ENCODE measurements at places on chromosomes 1 and 21.

GRCh38 chr1:88068407-88068960 is 615.6 kb upstream of the PKN2 start:
- DNase-seq: no peak

DNA sequence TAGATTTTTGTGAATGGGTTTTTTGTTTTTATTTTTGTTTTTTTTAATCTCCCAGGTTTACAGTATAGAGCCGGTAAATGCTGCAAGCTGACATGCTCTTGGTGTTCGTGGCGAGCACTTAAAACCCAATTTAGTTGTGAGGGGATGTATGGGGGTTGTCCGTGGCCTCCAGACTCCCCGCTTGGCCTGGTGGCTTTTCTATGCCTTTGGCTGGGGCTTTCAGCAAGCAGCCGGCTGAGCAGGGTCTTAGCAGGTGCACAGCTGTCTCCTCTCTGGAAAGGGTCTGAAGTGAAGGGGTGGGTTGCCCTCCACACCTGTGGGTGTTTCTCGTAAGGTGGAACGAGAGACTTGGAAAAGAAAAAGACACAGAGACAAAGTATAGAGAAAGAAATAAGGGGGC is 31.0 kb upstream of the EFHD2 start:
- no peak for DNase-seq

- no peak for DNase-seq
Observed at GRCh38 chr1:209431402-209431801, 152.1 kb upstream of the CAMK1G start.

GRCh38 chr1:8089535-8090228 is 63.6 kb upstream of the ERRFI1 start:
- DNase-seq: no peak

GRCh38 chr1:227786673-227787512 is 28.6 kb upstream of the PRSS38 start:
- no peak for DNase-seq

DNA sequence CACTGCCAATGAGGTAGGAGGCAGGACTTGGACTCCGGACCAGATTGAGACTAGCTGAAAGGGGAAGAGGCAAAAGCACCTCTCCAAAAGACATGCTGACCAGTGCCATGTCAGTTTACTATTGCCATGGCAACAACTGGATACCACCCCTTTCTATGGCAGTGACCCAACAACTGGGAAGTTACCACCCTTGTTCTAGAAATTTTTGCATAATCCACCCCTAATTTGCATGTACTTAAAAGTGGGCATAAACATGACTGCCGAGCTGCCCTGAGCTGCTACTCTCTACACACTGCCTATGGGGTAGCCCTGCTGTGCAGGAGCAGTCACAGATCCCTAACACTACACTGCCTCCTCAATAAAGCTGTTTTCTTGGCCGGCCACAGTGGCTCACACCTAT is 19.0 kb upstream of the SLC6A9 start:
- DNase-seq: no peak

- no peak for DNase-seq
Observed at GRCh38 chr21:43361127-43361492, 65.8 kb downstream of the SIK1 start.

DNA sequence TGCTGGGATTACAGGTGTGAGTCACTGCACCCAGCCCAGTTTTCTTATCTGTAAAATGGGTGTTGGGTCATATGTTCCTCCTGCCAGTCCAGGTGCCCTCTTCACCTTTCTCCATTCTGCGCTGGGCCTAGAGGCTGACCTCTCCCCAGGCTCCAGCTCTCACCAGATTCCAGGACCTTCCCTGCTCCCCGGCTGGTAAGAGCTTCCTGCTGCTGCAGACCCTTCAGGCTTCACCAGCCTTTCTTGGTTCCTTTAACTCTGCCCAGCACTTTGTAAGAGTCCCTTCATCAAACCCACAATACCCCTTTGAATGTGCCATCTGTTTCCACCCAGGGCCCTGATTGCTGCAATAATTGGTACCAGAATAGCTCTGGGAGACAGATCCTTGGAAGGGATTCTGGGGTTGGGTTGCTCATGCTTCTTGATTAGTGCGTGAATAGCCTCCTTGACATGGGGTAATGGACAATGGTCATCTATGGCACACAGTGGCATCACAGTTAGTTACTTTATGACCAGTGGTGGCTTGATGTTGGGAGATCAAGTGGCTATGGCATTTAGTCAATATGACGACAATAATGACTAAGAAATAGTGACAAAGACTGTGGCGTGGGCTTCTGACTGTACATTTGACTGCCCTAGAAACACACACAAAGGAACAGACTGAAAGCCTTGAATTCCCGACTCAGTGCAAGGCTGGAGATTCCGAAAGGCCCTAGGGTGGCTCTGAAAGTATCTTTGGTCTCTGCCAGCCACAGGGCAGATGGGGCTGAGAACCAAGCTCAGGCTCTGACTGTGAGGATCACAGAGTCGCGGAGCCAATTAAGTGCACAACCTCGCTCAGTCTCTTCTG is 67.3 kb downstream of the SLC9A1 start:
- DNase-seq: no peak

DNA sequence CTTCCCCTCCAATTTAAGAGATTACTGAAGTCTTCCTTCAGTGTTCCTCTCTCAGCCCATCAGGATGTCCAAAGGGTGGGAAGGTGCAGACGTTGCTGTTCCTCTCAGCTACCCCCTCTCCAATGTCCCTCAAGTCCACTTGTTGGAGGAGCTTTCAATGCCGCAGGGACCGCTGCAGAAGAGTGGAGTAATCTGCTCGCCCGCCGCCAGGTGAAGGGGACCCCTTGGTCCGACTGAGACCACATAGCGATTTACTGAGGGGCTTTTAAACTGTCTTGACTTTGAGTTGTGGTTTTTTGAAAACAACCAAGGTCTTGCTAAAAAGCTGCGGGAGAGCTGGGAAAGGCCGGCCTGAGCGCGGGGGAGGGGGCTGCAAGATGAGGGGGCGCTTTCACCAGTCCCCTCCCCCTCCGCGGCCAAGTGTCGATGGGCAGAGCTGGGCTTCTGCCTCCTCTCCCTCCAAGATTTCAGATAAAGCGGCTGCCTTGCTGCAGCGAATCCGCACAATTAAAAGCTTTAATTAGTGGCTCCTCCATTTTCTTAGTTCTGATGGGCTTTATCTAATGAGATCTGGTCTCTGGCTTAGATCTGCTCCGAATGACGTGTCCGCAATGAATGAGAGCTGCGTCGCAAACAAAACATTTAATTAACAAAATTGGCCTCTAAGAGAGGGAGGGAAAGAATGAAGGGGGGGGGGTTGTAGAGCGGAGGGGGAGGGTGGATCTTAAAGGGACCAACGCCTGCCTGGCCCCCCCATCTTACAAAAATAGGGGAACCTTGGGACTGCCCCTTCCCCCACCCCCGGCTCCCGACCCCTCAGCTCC is 5.9 kb downstream of the LMO4 start:
- DNase-seq: no peak

DNA sequence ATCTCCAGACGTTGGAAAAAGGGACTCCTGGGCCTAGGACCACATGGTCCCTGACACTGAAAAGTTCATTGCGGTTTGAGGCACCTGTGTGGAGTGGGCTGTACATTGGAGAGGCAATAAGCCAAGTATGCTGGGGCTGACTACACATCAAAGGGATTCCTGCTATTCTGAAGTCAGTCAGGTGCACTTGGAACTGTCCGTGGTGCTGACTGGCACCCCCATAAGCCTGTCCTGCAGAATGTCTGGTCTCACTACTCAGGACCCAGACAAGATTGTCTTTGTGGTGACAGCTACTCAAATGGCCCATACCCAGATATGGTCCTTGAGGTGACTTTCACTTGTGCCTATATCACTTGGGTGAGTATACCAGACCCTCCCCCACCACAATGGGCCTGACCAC is 150.6 kb downstream of the RWDD3 start:
- no peak for DNase-seq

- no peak for DNase-seq
Observed at GRCh38 chr1:205499789-205500188, 4.7 kb upstream of the CDK18 start.

- no peak for DNase-seq
Observed at GRCh38 chr1:52368383-52369172, 2.6 kb upstream of the CC2D1B start.

- DNase-seq: no peak
Observed at GRCh38 chr1:155962599-155963211, 15.6 kb downstream of the ARHGEF2 start.

DNA sequence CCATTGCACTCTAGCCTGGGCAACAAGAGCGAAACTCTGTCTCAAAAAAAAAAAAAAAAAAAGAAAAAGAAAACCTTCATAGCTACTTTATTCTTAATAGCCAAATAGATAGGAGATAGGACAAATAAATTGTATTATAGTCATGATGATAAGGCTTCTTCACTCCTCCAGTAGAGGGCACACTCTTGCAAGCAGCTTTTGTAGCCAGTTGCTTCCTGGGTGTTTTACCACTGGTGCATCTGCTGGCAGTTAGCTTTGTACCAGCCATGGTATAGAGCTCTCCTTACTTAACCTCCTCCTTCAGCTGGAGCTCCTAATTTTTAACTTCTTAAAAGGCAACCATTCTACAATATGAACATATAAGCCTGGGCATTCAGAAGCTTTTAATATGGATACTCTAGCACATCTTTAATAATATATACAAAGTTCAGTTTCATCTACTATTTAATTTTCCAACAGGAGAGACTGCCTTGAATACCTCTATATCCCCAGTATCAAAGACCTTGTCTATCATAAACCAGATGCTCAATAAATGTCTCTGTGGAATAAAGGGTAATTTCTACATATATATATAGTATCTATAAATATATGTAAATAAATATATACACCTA is 35.8 kb downstream of the EVI5 start:
- DNase-seq: no peak

GRCh38 chr1:212396638-212397037 is 18.0 kb downstream of the PACC1 start:
- DNase-seq: no peak

DNA sequence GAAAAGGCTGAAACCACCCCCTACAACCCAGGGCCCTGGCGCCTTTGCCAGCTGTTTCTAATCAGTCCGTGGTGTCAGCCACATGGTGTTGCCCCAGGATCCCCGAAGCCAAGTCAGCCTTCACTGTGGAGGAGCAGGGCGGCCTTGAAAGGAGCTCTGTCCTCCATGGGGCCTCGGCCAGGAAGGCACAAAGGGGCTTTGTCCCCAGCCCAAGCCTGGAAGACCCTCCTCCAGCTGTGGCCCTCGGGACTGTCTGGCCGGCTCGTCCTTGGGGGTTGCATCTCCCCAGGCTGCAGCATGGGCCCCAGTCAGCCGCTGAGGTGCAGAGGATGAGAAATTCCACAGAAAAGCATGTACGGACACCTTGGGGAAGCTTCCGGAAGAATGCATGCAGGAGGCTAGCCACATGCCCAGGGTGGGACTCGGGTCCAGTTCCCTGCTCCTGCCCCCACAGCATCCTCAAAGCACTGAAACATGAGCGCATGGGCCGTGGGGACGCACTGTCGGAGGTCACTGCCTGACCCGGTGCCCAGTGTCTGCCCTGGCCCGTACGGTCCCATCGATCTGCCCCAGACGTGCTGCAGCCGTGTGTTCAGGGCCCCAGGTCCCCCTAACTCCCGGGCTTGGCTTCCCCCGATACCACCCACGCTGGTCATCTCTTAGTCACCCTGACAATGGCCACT is 38.6 kb upstream of the POFUT2 start:
- no peak for DNase-seq

- no peak for DNase-seq
Observed at GRCh38 chr21:15872236-15872635, 142.5 kb downstream of the USP25 start.

GRCh38 chr1:34361781-34362357 is 185.2 kb downstream of the C1orf94 start:
- no peak for DNase-seq

DNA sequence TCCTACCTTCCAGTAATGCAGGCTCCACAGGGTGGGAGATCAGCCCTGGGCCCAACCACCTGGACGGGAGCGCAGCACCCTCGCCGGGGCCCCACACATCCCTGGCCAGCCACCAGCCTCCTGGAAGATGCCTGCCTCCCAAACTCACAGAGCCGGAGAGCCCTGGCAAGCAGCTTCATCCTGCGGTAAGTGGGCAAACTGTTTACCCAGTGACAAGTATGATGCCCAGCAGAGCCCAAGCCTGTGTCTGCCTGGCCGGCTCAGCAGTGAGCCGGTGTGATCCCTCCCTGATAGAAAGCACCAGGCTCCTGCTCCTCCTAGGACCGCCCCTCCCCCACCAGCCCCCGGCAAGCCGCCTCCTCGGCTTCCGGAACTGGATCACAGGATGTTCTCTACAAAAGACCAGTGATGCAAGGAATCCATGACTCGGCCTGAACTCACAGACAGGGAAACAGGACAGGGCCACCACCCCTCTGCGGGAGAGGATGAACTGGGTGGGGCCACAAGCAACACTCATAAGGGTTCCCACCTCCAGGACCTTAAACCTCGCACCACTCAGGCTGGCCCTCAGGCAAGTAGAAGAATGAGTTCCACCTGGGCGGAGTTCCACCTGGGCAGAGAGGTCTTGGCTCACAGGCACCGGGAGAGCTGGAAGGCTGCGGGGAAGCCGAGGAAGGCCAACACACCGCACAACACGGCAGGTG is 7.9 kb downstream of the ACOT7 start:
- no peak for DNase-seq

GRCh38 chr1:219791766-219792165 is 136.6 kb downstream of the SLC30A10 start:
- no peak for DNase-seq

- DNase-seq: no peak
Observed at GRCh38 chr1:195604287-195604686, 1004.0 kb downstream of the KCNT2 start.

- DNase-seq: no peak
Observed at GRCh38 chr1:243510928-243511327, 255.1 kb downstream of the SDCCAG8 start.

- no peak for DNase-seq
Observed at GRCh38 chr1:228811712-228812305, 76.5 kb downstream of the RHOU start.

GRCh38 chr1:101312147-101312546 is 75.3 kb downstream of the S1PR1 start:
- DNase-seq: no peak

GRCh38 chr1:118923319-118923718 is 64.8 kb downstream of the TBX15 start:
- no peak for DNase-seq

DNA sequence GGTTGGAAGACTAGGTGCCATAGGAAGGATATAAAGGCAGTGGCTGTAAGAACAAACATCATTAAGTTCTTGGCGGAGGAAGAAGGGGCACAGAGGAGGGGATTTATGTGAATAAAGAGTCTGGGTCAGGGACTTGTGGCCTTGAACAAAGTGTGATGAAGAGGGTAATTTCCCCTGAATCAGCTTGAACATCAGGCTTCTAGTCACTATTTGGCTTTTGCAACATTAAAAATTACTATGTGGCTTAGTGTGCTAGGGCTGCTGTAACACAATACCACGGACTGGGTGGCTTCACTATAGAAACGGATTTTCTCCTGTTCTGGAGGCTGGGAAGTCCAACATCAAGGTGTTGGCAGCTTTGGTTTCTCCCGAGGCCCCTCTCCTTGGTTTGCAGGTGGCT is 70.5 kb upstream of the CNIH3 start:
- DNase-seq: no peak

GRCh38 chr1:7960165-7960564 is 1.3 kb upstream of the PARK7 start:
- DNase-seq: no peak

- DNase-seq: no peak
Observed at GRCh38 chr1:242178924-242179708, 180.2 kb upstream of the MAP1LC3C start.

- DNase-seq: no peak
Observed at GRCh38 chr1:30822006-30822405, 64.4 kb upstream of the LAPTM5 start.

Measured in stimulated activated CD8-positive, alpha-beta memory T cell treated with anti-CD3 and anti-CD28 coated beads, Interleukin-15, amount 100 ng/mL, for 24 hours (primary cell).